NCI-H1694 (cell line): ENCODE measurements at places on chromosomes 11 and 22.

DNA sequence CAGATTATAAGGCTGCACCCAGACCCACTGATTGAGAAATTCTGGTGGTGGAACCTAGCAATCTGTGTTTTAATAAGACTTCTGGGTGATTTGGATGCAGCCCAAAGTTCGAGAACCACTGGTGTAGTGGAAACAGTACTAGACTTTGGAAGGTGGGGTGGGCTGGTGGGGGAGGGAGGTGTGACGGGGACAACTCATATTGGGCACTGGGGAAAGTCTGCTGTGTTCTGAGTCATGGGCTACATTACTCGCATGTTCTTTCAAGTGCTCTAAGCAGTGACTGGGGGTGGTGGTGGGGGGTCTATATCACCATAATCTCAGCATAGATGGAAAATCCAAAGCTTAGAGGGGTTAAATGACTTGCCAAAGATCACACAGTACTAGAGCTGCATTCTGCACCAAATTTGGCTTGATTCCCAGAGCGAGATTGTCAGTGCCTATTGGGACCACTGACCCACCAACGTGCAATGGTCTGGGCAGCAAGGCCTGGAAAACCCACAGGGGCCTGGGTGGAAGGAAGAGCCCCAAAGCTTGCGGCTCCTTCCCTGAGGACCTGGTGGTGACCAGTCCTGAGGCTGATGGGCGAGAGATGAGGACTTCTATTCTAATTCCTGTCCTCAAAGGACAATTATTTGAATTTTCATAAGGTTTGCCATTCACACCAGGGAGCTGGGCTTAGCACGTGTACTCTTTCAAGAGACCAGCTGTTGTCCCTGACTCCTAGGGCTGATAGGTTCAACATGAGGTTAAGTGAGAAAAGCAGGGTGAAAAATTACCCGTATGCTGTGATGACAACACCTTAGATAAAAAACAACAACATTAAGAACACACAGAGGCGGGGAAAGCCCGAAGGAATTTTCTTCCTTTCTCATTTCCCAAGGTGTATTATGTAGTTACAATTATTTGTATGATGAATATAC lies 77.5 kb upstream of the NARS2 start:
- DNase-seq, result no peak

DNA sequence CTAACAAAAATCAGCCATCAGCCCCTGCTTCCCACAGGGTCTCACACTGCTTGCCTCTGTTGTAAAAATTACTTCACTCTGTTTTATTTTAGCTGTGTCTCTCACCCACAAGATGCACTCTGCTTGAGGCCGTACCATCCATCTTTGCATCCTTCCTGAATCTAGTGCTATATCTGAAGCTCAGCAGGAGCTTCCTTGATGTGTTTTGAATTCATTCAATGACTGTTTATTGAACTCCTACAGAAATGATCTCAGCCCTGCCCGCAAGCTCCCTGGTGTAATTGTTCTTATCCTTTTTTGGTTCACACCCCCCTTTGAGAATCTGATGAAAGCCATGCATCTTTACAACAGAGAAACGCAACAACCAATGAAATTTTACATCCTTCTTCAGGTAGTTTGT lies 310.2 kb upstream of the ZC3H12C start:
- no peak for DNase-seq

DNA sequence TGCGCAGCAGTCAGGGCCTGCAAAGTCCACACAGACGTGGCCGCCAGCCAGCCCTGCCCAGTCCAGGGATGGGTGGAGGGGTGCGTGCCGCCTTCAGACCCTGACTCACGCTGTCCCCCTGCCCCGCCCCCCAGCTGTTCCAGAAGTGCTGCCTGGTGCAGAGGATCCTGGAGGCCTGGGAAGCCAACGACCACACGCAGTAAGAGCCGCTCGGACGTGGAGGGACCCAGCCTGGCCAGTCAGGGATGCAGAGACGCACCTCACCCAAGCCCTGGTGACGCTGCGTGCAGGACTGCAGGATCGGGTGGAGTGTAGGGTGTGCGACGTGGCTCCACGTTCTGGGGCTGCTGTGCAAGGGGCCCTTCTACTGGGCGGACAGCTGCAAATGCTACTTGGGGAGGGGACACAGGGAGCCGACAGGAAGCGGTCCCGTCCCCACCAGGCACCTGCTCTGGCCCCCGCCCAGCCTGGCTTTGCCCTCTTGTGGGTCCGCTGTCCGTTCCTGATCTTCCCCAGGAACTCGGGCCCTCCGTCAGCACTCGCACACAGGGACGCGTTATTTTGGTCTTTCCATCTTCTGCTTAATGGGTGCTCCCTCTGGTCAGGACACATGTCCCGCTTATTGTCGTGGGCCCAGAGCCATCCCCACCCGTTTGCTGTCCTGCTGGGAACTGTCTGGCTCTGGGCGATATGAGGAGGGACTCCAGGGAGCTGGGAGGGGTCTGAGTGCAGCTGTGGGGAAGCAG lies 42.5 kb downstream of the SBF1 start:
- no peak for DNase-seq

GRCh38 chr22:18156878-18157713 lies 7.1 kb downstream of the USP18 start:
- peak; percentile 81 for DNase-seq

GRCh38 chr11:35714882-35715627 lies 52.5 kb downstream of the TRIM44 start:
- DNase-seq, result no peak

DNA sequence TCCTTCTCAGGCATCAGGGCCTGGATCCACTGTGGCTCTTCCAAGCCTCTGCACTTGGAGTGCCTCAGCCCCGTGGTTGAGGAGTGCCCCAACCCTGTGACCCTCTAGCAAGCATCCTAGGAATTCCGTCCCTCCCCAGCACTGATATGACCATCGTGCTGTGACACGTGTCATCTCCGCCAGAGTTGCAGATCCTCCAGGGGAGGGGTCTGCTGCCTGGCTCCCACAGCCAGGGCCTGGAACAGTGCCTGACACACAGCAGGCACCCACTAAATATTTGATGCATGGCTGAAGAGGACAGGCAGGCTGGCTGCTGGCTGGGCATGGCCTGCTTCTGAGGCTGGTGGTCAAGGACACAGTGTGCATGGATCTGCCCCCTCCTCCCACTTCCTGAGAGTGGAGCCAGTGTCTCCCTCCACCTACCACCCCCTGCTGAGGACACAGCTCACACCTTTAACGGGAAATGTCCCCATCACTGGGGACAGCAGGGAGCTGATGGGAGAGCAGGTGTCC lies 1.7 kb upstream of the CD81 start:
- no peak for DNase-seq

GRCh38 chr11:68309621-68310185 lies 2.7 kb upstream of the LRP5 start:
- no peak for DNase-seq

- no peak for DNase-seq
Measured at GRCh38 chr22:48205161-48205560, 1442.7 kb downstream of the TBC1D22A start.

GRCh38 chr11:5553343-5553742 lies 5.0 kb upstream of the OR52H1 start:
- DNase-seq, result no peak

GRCh38 chr11:128625746-128626145 lies 38.4 kb upstream of the ETS1 start:
- DNase-seq, result no peak

- no peak for DNase-seq
Measured at GRCh38 chr11:65736810-65737209, 16.2 kb upstream of the RNASEH2C start.

GRCh38 chr11:124751741-124752470 lies at the start of gene VSIG2:
TSS of gene VSIG2 (minus strand) at chr11:124752255. CDS start at chr11:124752137, 118 bp downstream.
- no peak for DNase-seq

DNA sequence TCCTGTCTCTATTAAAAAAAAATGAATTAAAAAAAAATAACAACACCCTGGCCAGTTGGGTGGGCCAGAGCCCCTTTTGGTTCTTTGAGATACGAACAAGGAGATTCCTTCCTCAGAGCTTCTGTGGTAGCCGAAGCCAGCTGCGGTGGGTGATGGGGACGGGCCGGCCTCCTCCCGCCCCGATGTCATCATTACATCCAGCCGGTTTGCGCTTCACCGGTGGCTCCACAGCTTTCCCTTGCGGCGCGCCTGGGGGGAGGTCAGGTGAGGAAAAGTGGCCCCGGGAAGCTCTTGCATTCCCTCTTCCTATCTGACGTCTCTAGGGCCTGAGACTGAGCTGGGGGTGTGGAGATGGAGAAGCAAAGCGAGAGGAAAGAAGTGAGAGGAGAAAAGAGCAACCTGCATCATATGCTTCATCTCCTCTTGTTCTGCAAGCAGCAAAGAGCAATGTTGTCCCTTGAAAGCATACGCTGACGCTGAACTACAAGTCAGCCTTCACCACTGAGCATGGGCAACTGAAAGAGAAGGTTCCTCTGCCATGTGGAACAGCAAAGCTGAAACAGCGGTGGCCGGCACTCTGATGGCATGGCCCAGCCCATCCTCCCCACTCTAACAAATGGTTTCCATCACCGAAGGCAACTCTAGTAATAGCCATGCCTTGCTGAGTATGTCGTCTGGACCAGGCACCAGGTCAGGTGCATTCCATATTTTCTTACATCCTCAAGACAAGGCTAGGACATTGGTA lies 6.0 kb downstream of the ADAMTS8 start:
- no peak for DNase-seq

- peak; percentile 84 for DNase-seq
Measured at GRCh38 chr11:8263769-8264410, at the start of gene LMO1. TSS of gene LMO1 (minus strand) at chr11:8263878. CDS start at chr11:8263362, 516 bp downstream.

GRCh38 chr11:45930031-45930794 lies 7.8 kb downstream of the LARGE2 start:
- peak; percentile 46 for DNase-seq

DNA sequence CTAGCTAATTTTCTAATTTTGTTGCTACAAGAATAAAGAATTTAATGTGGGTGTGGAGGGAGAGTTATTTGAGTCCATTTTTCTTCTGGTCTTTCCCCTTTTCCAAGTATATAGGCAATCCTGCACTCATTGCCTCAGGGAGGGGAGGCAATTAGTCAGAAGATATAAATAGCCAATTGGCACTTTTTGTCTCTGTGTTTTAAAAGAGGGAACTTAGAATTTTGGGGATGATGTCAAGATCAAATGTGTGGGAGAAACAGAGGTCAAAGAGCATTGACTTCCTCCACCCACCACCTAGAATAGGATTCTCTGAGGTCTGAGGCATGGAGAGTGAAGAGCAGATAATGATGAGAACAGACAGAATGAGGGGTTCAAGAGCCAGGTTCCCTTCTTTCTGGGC lies 120.3 kb upstream of the ZC3H12C start:
- no peak for DNase-seq

- DNase-seq, result no peak
Measured at GRCh38 chr11:94150704-94151685, 22.4 kb downstream of the PANX1 start.

GRCh38 chr11:75490221-75491181 lies 35.2 kb downstream of the GDPD5 start:
- DNase-seq, result no peak

GRCh38 chr22:27420195-27420816 lies 381.2 kb downstream of the MN1 start:
- DNase-seq, result no peak

GRCh38 chr11:812390-812789 lies 2.6 kb downstream of the RPLP2 start:
- DNase-seq, result no peak

GRCh38 chr11:332651-333480 lies 12.2 kb upstream of the IFITM3 start:
- no peak for DNase-seq

DNA sequence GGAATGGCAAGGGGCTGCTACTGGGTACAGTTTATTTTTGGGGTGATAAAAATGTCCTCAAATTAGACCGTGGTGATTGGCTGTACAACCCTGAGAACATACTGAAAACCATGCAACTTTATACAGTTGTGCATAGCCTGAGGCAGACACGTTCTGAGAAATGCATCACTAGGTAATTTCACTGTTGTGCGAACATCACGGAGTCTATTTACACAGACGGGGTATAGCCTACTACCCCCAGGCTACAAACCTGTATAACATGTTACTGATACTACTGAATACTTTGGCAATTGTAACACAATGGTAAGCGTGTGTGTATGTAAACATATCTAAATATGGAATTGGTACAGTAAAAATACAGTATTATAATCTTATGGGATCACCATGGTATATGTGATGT lies 23.6 kb downstream of the NARS2 start:
- no peak for DNase-seq

- no peak for DNase-seq
Measured at GRCh38 chr11:2555336-2555735, 110.5 kb downstream of the KCNQ1 start.

GRCh38 chr11:73995731-73996130 lies 13.1 kb upstream of the UCP2 start:
- DNase-seq, result no peak

- DNase-seq, result no peak
Measured at GRCh38 chr22:49331878-49332277, 495.8 kb downstream of the BRD1 start.
